NCI-H1694 (cell line): ENCODE measurements at places on chromosomes 2 and 18.

DNA sequence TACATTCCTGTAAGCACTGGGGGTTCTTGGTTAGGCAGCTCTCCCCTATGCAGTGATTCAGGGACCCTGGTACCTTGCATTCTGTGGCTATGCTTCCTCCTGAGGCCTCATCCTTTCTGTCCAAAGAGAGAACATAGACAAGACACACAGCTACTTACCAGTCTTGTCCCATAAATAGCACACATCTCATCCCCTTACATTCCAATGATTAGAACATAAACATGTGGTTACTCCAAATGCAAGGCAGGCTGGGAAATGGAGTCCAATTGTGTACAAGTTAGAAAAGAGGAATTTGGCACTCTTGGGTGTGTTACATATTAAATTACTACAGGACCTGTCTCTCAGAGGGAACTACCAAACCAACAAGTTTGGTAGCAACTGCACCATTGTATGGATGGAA is 171.3 kb downstream of the ARHGAP15 start:
- DNase-seq: no peak

DNA sequence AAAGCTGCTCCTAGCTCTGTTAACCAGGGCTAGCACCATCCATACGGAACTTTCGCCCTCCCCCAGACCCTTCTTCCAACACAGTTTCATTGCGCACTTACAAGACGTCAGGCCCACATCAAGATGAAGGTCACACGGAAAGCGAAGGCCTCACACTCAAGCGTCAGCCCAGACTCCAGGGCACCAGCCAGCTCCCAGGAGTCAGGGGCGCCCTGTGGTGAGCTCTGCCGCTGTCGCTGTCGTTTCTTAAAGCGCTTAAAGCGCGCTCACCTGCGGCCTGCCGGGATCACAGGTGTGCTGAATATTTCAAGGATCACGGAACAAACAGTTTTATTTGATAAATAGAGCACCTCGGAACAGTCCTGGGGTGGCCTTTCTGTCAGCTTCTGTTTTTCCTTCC is 163.1 kb downstream of the CDH20 start:
- DNase-seq: no peak

GRCh38 chr2:108553209-108553919 is 19.1 kb downstream of the LIMS1 start:
- DNase-seq: no peak

DNA sequence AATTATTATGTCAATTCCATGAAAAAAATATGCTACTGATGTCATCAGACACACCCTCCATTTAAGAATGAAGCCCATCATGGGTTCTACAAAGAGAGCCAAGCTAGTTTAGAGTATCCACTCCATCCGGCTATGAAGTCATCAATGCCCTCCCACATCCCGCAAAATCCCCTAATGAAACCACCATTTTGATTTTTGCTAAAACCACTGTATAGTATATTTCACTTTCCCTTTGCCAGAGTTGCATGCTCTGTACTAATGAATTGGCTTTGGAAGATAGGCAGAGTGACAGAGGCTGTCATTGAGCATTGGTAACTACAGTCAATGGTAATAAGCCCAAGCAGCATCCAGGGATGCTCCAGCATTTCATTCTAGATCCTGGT is 118.6 kb downstream of the ANKRD44 start:
- DNase-seq: no peak

DNA sequence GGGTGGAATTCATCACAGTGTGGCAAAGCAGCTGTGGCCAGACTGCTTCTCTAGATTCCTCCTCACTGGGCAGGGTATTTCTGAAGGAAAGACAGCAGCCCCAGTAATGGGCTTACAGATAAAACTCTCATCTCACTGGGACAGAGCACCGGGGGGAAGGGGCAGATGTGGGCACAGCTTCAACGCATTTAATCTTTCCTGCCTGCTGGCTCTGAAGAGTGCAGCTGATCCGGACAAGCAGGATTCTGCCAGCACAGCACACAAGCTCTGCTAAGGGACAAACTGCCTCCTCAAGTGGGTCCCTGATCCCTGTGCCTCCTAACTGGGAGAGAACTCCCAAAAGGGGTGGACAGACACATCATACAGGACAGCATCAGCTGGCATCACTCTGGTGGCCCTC is 779.9 kb upstream of the CNTNAP5 start:
- DNase-seq: no peak

GRCh38 chr2:158923180-158923594 is 45.3 kb upstream of the TANC1 start:
- DNase-seq: no peak
